ENCODE measurements at places on chromosomes 5 and 9. TPM values are rescaled to one million over a fixed set of nuclear protein-coding genes. Genes with fewer than 3 reads are reported as not detected.

FBXL7 gene
- total RNA-seq = 20.8 TPM

URM1 gene
- 73.2 TPM for total RNA-seq

CBY3 gene
- total RNA-seq = not detected

FGFR4 gene
- 5.4 TPM for total RNA-seq

CRB2 gene
- 80.5 TPM for total RNA-seq

MVB12B gene
- 65.5 TPM for total RNA-seq

GM2A gene
- total RNA-seq = 27.6 TPM

DNA sequence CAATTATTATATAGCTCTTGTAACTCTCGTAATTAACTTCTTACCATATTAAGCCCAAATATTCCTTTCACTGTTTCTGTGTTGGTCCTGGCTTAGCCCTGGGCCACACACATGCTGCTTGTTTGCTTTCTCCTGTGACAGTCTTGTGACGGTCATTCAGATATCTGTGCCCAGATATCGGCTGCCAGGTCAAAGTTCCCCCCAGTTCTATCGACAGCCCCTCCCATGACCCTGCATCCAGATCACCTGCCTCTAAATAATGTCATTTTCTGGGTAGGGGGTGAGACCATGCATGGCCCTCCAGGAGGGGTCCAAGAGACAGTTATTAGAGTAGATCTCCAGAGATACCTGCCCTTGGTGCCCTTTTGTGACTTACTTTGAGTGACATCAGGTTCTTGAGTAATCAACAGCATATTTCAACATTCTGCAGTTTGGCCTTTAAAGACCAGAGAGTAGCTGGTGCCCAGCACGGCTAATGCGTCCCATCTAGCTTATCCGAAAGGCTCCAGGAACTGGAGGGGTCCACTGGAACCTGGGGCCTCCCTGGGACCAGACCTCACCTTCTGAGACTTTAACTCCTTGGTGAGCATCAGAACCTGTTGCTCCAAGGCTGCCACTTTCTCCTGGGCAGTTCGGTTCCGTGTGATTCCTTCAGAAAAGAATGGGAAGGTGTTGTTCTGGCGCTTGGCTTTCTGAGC is 26.9 kb downstream of the TBC1D2 start:
- no peaks in the 10 kb centered on the region for H3K27me3 ChIP-seq
- no peaks in the 10 kb centered on the region for H3K36me3 ChIP-seq
- DNase-seq = no peak
- H3K27ac ChIP-seq = no peak overlapping the region
- no peak overlapping the region for H3K4me3 ChIP-seq

GRCh38 chr5:6785861-6786180 is 72.6 kb downstream of the TENT4A start:
- peaks cover 4% of the 10 kb centered on the region for H3K27me3 ChIP-seq
- no peaks in the 10 kb centered on the region for H3K36me3 ChIP-seq
- H3K4me1 ChIP-seq = peaks cover 8% of the 10 kb centered on the region
- H3K4me3 ChIP-seq = no peak overlapping the region

GRCh38 chr5:16600397-16600796 is 16.4 kb downstream of the RETREG1 start:
- no peak overlapping the region for H3K4me3 ChIP-seq
- no peaks in the 10 kb centered on the region for H3K27me3 ChIP-seq
- no peak overlapping the region for H3K27ac ChIP-seq
- H3K4me1 ChIP-seq = peaks cover 25% of the 10 kb centered on the region
- peak; percentile 14 for DNase-seq

DNA sequence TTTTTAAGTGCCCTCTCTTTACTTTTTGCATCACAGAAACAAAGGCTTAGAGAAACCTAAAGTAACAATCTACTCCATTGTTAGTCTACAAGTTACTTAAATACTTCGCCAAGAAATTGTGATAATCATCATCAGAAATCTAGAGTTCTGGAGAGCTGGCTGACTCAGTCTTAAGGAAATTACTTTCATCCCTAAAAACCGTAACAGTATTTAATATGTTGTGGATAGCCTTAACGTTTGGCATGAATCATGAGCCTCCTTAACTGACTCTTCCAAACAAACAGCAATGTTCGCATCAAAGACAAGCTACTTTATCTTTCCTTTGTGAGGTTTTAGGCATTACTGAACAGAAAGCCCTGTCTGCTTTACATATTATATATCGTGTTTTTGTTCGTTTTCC is 128.7 kb downstream of the NIPBL start:
- no peak for DNase-seq
- H3K4me1 ChIP-seq = peaks cover 6% of the 10 kb centered on the region
- H3K27ac ChIP-seq = no peak overlapping the region
- H3K4me3 ChIP-seq = no peak overlapping the region
- H3K27me3 ChIP-seq = no peaks in the 10 kb centered on the region

DNA sequence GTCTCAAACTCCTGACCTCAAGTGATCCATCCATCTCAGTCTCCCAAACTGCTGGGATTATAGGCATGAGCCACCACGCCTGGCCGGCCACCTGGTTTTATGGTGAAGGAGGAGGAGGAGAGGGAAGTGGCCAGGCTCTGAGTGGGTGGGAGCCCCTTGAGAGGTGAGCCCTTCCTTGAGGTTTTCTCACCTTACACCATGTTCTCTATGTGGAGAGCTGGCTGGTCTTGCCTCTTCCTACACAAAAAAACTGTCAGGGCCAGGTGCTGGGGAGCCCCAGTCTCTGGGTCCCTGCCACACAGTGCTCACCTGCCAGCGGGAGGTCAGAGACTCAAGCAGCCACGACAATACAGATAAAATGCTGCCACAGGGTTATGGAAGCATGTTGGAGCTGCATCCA is 18.1 kb downstream of the SWI5 start:
- H3K36me3 ChIP-seq = no peaks in the 10 kb centered on the region
- H3K4me3 ChIP-seq = no peak overlapping the region
- H3K4me1 ChIP-seq = peaks cover 5% of the 10 kb centered on the region
- no peak for DNase-seq
- no peaks in the 10 kb centered on the region for H3K27me3 ChIP-seq
- peak overlapping the region; percentile 35 for H3K27ac ChIP-seq

DNA sequence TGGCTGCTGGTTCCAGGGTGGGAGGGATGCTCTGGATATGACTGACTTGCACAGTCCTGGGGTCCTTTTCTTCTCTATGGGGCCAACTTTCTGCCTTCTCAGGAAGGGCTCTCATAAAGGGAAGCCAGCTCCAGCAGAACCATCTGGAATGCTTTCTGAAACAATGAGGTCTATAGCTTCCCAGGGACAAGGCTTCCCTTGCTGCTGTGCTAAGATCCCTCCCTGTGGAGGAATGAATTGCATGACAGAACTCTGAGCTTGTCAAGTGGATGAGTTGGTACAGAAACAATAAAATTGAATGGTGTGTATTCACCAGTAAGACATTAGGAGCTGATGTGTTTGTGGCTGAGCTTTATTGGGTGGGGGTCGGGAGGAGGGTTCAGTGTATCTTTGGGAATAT is 19.8 kb downstream of the CKMT2 start:
- H3K4me1 ChIP-seq = peaks cover 6% of the 10 kb centered on the region
- H3K4me3 ChIP-seq = no peak overlapping the region
- peaks cover 18% of the 10 kb centered on the region for H3K36me3 ChIP-seq
- H3K27ac ChIP-seq = no peak overlapping the region
- no peaks in the 10 kb centered on the region for H3K27me3 ChIP-seq
- DNase-seq = no peak

DNA sequence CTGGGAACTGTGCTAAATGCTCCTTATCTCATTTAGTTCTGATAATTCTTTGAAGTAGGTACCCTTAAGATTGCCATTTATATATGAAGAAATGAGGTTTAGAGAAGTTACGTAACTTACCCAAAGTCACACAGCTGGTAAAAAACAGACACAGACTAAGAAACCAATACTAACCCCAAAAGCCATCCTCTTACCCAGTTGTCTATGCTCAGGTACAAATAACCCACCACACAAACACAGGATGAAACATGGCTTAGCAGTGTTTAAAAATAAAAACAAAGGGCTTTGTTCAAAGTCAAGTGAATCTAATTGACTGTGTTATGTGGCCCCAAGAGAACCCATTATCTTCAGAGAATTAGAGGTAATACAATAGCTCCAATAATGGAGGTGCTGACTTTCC is 37.0 kb upstream of the IL7R start:
- H3K27ac ChIP-seq = no peak overlapping the region
- H3K4me3 ChIP-seq = no peak overlapping the region
- no peaks in the 10 kb centered on the region for H3K36me3 ChIP-seq
- no peaks in the 10 kb centered on the region for H3K27me3 ChIP-seq
- no peak for DNase-seq

DNA sequence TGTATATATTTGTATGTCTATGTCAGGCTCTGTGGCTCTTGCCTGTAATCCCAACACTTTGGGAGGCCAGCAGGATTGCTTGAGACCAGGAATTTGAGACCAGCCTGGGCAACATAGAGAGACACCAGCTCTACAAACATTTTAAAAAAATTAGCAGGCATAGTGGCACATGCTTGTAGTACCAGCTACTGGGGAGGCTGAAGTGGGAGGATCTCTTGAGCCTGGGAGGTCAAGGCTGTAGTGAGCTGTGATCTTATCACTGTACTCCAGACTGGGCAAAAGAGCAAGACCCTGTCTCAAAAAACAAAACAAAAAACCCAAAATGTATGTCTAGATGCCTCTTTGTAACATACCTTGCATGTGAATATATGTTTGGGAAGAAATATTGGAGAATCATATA is 15.8 kb downstream of the ARRDC3 start:
- peaks cover 3% of the 10 kb centered on the region for H3K4me1 ChIP-seq
- no peak overlapping the region for H3K27ac ChIP-seq
- no peak overlapping the region for H3K4me3 ChIP-seq
- peaks cover 33% of the 10 kb centered on the region for H3K36me3 ChIP-seq
- DNase-seq = no peak

- H3K36me3 ChIP-seq = no peaks in the 10 kb centered on the region
- H3K4me3 ChIP-seq = no peak overlapping the region
- no peak for DNase-seq
- no peaks in the 10 kb centered on the region for H3K4me1 ChIP-seq
- no peak overlapping the region for H3K27ac ChIP-seq
- no peaks in the 10 kb centered on the region for H3K27me3 ChIP-seq
Measured at GRCh38 chr5:156155598-156155997, 171.4 kb upstream of the SGCD start.

DNA sequence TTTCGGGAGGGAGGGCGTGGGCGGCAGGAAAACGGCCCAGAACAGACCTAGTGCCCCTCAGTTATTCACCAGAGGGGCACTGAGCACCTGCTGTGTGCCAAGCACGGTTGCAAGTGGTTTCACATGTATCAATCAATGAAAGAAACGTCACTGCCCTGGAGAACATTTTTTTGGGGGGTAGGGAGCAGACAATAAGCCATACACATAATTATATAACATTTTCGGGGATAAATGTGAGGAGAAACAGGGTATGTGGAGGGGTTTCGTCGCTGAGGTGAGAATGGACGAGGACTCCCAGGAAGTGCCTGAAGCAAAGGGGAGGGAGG is 444 bp upstream of the ZNF354A start:
- no peak overlapping the region for H3K27ac ChIP-seq
- DNase-seq = no peak
- peaks cover 19% of the 10 kb centered on the region for H3K36me3 ChIP-seq
- H3K27me3 ChIP-seq = no peaks in the 10 kb centered on the region

- no peak overlapping the region for H3K27ac ChIP-seq
- H3K36me3 ChIP-seq = no peaks in the 10 kb centered on the region
- H3K27me3 ChIP-seq = no peaks in the 10 kb centered on the region
- H3K4me3 ChIP-seq = no peak overlapping the region
- H3K4me1 ChIP-seq = peaks cover 19% of the 10 kb centered on the region
- DNase-seq = no peak
Measured at GRCh38 chr5:155278532-155278931, 265.0 kb downstream of the KIF4B start.

DNA sequence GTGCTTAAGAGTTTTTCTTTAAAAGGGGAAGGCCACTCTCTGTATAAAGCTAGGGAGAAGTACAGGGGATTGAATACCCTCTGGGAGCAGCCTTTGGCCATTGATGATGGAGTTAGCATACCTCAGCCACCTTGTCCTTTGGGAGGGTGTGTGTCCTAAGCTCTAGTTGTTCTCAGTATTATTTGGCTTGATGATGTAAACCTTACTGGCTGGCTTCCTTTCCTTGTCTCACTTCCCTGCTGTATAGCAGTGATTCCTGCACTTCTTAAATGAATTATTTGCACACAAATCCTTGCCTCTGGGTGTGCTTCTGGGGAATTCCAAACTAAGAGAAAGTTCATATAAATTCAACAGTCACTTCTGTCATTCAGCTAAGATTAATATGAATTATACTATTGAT is 234.9 kb upstream of the RIOK2 start:
- no peak overlapping the region for H3K27ac ChIP-seq
- DNase-seq = no peak
- H3K4me3 ChIP-seq = no peak overlapping the region
- H3K27me3 ChIP-seq = no peaks in the 10 kb centered on the region

- H3K27ac ChIP-seq = no peak overlapping the region
- peaks cover 29% of the 10 kb centered on the region for H3K4me1 ChIP-seq
- DNase-seq = no peak
- H3K4me3 ChIP-seq = no peak overlapping the region
- H3K27me3 ChIP-seq = no peaks in the 10 kb centered on the region
Measured at GRCh38 chr5:1555011-1555807, 31.4 kb upstream of the LPCAT1 start.

DNA sequence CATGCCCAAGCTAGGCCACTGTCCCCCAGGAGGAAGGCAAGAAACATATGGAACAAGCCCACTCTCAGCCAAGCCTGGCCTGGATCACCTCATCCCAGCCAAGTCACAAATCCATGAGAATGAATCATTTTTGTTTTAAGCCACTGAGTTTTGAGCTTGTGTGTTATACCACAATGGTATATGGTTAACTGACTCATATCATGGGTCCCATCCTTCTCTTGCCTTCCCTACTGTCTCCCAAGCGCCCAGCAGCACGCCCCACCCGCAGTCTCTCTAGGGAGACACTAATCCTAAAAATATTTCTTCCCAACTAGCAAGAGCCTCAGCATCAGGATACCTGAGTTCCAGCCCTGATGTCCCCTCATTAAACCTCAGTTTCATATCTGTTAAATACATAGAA is 248.1 kb downstream of the CDK5RAP2 start:
- H3K27ac ChIP-seq = no peak overlapping the region
- H3K27me3 ChIP-seq = peaks cover 19% of the 10 kb centered on the region
- DNase-seq = no peak
- no peaks in the 10 kb centered on the region for H3K4me1 ChIP-seq
- H3K4me3 ChIP-seq = no peak overlapping the region

GRCh38 chr5:103178167-103178566 is 58.1 kb downstream of the PPIP5K2 start:
- no peak for DNase-seq
- H3K4me3 ChIP-seq = no peak overlapping the region
- H3K4me1 ChIP-seq = no peaks in the 10 kb centered on the region
- no peak overlapping the region for H3K27ac ChIP-seq
- peaks cover 9% of the 10 kb centered on the region for H3K36me3 ChIP-seq
- no peaks in the 10 kb centered on the region for H3K27me3 ChIP-seq
